Fibroblast of gingiva (primary cell): ENCODE measurements at places on chromosomes 6 and 20.

DNA sequence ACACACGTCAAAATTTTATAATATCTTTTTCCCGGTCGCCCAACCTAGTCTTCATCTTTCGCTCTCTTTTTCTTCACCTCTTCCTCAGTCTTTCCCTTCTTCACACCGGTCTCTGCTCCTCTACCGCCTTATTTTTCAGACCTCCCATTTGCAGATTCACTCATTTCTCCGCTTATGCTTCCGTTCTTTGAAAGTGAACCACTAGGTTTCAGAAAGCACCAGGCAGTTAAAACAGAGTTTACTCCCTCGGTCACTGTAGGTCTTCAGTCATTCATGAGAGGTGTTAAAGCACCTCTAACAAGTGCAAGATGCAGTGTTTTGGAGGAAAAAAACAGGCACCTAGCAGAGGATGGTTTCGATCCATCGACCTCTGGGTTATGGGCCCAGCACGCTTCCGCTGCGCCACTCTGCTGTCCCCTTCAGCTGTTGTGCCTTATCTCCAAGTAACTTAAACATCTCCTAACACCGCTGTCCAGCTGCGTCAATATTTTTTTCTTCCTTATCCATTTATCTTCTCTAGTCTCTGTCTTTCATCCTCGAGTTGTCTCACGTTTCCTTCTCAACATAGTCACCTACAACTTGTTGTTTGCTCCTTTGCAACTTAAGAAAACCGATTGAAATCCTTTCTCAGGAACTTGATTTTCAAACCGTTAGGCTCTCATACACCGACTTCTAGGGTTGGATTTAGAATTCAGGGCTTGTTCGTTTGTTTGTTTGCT is 119.7 kb upstream of the ZNF184 start:
- peak; percentile 64 for DNase-seq

DNA sequence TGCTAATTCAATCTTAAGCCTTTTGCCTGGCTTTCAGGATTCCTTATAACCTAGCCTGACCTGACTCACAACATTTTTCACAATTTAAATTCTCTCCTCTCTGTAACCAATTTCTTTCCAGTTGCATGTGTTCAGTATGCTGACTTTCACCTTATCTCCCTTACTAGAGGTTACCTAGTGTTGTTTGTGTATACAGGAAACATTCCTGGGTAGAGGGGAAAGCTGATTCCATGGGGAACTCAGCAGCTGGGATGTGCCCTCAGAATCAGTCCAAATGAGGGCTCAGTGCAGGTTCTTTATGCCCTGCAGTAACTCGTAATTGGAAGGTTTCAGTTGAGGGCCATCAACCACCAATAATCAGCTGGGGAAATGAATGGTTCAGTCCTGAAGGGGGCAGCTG is 18.5 kb downstream of the PKIB start:
- no peak for DNase-seq

GRCh38 chr6:90136176-90136575 is 160.5 kb downstream of the BACH2 start:
- DNase-seq, result no peak

GRCh38 chr6:153595903-153596302 is 443.1 kb upstream of the OPRM1 start:
- peak; percentile 1 for DNase-seq

GRCh38 chr6:18101873-18102272 is 20.6 kb downstream of the NHLRC1 start:
- DNase-seq, result no peak

GRCh38 chr20:31836853-31837608 is 8.4 kb downstream of the FOXS1 start:
- DNase-seq, result peak; percentile 21
